ENCODE measurements at places on chromosomes 16 and 17. TPM values are rescaled to one million over a fixed set of nuclear protein-coding genes. Genes with fewer than 3 reads are reported as not detected.

Gene MT3
- not detected for total RNA-seq

Gene ABCA10
- total RNA-seq, result 0.80 TPM

Gene DYNLL2
- total RNA-seq, result 12.9 TPM

Gene SEZ6
- total RNA-seq, result not detected

Gene MYO15A
- total RNA-seq, result 0.27 TPM

Gene CCL2
- total RNA-seq, result 95.8 TPM

Gene TNFRSF13B
- total RNA-seq, result not detected

Gene DNAH17
- total RNA-seq, result under 0.01 TPM

Gene CD300E
- total RNA-seq, result not detected

Gene MEOX1
- total RNA-seq, result not detected

Gene CCR7
- total RNA-seq, result not detected

Gene VAC14
- total RNA-seq, result 44.3 TPM

Gene KRT33A
- total RNA-seq, result not detected

Gene CLEC3A
- total RNA-seq, result not detected

Gene FOXJ1
- not detected for total RNA-seq

Gene GLP2R
- not detected for total RNA-seq

Gene UBTF
- 74.1 TPM for total RNA-seq

Gene KCNH4
- total RNA-seq, result under 0.01 TPM

Gene CHD9
- 84.4 TPM for total RNA-seq

Gene KRTAP9-2
- not detected for total RNA-seq

Gene CCL17
- total RNA-seq, result not detected

Gene PPM1D
- total RNA-seq, result 21.9 TPM

Gene COQ7
- 14.9 TPM for total RNA-seq

Gene NSMCE1
- total RNA-seq, result 50.9 TPM

Gene PRR11
- 64.6 TPM for total RNA-seq

Gene TTLL6
- total RNA-seq, result not detected

Gene PMM2
- total RNA-seq, result 56.5 TPM

Gene LITAFD
- not detected for total RNA-seq

Gene HAP1
- 0.07 TPM for total RNA-seq

Gene SSH2
- total RNA-seq, result 67.2 TPM

Gene IKZF3
- total RNA-seq, result not detected

Gene SRCIN1
- total RNA-seq, result 0.27 TPM

Gene TLCD1
- 1.0 TPM for total RNA-seq

Gene BTBD17
- total RNA-seq, result not detected

Gene MARVELD3
- total RNA-seq, result 0.13 TPM

Gene KRTAP2-1
- not detected for total RNA-seq

Gene HBQ1
- not detected for total RNA-seq

Gene OTOP3
- not detected for total RNA-seq

Gene CHST6
- total RNA-seq, result 1.3 TPM

Gene SDR42E2
- total RNA-seq, result 0.07 TPM

Gene WNT9B
- total RNA-seq, result not detected

Gene CDH15
- total RNA-seq, result not detected

Gene DHRS7C
- not detected for total RNA-seq

Gene ITGB3
- 86.4 TPM for total RNA-seq

Gene SHISA9
- not detected for total RNA-seq

All from thoracic aorta endothelial cell (primary cell).